ENCODE measurements at places on chromosomes 5 and 9.

DNA sequence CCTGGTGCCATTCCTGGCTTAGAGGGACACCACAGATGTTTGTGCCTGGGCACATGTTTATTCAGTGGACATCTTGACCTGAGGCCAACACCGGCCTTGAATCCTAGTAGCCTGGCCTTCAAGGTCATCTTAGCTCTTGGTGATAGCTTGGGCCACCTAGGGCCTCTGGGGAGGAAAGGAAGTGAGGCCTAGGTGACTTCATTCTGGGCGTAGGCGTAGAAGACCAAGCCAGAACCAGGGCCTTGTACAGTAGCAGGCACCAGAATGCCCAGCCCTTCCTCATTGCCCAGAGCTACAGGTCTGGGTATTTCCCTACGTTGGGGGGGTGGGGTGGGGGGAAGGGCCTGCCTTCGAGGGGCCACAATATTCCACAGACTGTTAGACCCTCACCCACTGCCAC, 33.8 kb downstream of the WNK2 start:
- no peak for DNase-seq

- peak; percentile 56 for DNase-seq
Observed at GRCh38 chr9:99192786-99193465, 28.8 kb downstream of the ALG2 start.

DNA sequence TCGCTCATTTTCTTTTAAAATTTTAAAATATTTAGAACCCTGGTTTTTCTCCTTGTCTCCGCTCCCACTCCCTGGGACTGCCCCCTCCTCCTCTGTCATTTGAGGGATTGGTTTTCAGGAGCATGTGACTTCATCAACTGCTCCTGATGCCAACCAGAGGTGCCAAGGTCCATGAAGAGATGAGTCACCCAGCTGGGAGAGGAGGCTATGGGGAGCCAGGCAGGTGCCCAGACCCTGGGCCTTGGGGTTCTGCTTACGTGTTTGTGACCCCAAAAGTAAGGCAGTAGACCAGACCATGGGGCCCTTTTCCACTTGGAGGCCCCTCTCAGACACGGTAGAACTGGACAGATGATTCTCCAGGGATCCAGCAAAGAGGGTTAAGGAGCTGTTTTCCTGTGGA, 167.0 kb downstream of the FGF18 start:
- no peak for DNase-seq

DNA sequence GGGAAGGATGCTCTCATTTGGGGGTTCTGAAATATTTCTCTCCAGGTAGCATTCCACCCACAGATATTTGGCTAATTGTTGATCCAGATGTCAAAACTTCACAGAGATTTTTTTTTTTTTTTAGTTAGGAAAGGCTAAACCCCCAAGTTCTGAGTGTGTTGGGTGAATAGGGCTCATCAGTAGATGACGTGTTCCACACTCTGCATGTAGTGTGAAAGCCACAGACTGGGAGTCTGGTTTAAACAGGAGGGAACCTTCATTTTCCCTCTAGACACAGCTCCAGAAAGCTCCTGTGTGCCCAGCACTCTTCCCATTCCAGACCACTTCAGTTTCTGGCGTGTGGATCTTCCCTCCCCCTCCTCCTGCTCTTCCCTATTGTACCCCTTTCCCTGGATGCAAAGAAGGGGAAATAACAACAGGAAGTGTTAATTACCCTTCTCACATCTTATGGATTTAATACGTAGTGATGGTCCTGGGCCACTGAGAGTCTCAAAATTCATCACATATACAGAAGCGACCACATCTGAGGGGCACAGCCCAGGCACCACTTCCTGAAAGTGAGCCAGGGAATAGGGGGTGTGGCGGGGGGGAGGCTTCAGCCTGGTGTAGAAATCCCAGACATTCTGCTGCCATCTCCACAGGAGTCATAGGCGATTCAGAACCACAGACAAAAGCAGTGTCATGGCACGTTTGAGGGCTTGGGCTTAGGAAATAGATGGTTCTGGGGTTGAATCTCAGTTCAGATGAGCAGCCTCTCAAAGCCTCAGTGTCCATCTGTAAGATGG, 65.1 kb downstream of the DAP start:
- DNase-seq = no peak

DNA sequence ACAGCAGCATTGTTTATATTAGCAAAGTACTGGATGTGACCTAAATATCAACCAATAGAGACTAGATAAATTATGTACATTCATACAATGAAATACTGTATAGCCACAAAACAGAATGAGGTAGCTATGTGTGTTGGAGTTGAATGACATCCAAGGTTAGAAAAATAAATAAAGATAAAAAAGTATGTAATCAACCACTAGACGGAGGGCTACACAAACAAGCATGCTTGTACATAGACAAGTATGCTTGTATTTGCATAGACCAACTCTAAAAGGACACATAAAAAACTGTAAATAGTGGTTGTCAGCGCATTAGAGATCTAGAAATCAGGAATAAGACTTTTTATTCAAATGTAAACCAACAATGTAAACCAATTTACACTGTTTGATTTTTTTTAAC, 3.0 kb downstream of the FEM1C start:
- DNase-seq = peak; percentile 38

- peak; percentile 58 for DNase-seq
Observed at GRCh38 chr5:75656311-75657003, 45.2 kb downstream of the ANKDD1B start.

DNA sequence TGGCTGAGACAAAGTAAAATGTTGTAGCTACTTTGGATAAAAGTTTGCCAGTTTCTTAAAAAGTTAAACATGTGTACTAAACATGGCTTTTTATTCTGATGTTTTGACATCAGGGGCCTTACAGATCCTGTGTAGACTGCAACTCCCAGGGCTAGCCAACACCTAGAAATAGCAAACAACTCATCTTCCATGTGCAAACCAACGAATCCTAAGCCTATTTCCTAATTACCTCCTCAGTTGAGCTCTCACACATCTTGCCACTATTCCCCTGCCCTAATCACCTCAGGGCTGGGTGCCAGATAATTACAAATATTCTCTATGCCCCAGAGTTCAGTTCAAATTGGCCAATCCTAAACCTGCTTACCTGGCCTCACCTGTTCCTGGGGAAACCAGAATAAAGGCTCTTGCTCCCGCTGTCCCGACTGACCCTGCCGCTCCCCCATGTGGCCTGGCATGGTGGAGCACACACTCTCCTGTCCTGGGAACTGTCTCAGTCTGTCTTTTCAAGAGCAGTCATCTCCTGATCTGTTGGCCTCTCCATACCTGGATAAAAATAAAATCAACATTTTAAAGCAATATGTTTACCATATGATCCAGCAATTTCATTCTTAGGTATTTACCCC, 37.1 kb upstream of the FAM169A start:
- DNase-seq = peak; percentile 16

GRCh38 chr5:125262782-125263181, 516.3 kb upstream of the ZNF608 start:
- no peak for DNase-seq

DNA sequence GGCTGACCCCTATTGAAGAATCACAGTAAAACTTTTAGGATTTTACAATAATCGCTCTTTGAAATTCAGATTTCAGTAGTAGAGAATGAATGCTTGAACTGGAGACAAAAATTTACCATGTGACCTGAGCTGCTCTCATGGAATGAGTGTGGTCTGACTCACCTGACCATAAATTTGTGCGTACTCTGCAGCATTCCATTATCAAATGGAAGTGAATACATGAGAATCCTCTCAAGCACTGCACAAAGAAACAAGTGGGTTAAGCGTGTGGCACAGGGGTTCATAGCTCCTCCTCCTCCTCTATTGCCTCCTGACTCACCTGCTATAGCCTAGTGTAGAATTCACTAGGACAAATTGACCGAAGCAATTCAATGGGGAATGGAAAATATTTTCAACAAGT, 269.8 kb upstream of the CDH9 start:
- peak; percentile 40 for DNase-seq

- no peak for DNase-seq
Observed at GRCh38 chr9:138022121-138022741, 144.6 kb downstream of the CACNA1B start.

DNA sequence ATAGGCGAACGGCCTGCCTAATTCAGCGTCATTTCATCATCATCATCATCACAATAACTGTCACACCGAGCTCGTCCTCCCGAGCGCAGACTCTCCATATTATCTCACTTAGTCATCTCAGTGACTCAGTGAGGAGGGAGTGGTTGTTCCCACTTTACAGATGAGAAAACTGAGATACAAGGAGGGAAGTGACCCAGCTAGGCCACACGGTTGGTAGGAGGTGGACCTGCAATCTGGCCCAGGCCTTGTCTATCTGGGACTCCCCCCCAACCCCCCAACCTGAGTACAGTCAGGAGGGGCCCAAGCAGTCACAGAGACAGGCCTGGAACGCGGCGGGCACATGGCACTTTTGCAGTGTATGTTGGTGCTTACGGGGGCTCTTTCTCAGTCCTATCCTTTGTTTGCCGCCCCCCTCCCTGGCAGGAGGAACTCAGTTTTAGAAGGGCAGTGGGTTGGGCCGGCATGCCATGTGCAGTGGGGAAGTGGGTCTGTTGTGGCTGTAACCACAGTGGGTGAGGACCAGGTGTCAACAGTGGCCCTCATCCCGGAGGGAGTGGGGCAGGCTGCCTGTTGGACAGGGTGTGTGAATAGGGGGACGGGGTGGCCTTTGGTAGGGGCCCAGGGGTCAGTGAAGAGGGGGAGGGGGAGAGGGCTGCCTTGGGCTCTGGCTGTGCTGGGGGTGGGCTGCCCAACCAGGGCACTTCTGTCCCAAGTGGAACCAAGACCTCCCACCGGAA, 1.7 kb upstream of the RXRA start:
- DNase-seq = peak; percentile 87

- DNase-seq = no peak
Observed at GRCh38 chr5:29516224-29516623, 1677.3 kb upstream of the CDH6 start.

GRCh38 chr9:126621919-126622735, 8.4 kb downstream of the LMX1B start:
- no peak for DNase-seq

DNA sequence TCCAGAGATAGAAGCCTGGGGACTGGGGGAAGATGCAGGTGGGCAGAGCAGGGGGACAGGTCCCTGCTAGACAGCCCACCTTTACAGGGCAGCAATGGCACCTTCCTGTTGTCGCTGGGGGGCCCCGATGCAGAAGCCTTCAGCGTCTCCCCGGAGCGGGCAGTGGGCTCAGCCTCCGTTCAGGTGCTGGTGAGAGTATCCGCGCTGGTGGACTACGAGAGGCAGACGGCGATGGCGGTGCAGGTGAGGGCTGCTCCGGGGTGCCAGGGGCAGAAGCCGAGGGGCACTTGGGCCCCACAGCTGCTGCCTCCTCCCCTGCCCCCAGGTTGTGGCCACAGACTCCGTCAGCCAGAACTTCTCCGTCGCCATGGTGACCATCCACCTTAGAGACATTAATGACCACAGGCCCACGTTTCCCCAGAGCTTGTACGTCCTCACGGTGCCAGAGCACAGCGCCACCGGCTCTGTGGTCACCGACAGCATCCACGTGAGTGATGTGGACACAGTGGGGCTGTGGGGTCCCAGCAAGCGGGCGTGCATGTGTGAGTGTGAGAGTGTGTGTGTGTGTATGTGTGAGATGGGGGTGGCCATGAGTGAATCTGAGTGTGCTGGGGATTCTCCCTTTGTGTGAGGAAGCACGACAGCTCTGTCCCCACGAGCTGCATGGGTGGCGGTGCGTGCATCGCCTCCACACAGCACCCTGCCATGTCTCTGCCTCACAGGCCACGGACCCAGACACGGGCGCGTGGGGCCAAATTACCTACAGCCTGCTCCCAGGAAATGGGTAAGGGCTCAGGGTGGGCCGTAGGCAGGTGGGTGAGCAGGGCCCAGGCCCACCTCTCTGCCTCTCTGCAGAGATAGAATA, 28.4 kb downstream of the CDHR2 start:
- no peak for DNase-seq

DNA sequence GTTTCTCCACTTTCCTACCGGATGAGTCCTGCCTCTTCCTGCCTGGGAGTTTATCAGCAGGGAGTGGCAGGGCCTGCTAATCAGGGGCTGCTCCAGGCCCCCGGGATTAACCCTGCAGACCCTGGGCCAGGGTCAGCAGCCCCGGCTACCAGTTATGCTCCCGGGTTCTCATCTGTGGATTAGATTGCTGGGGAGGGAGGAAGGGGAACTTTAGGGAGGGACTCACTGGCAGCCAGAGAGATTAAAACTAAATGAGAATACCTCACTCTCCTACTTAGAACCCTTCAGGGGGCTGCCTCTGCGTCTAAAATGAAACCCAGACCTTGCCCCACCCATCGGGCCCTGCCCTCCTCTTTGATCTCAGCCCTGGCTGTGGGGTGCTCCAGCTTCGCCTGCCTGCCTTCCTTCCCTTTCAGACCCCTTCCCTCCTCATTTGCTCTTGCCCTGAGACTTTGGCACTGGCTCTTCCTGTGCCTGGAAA, 130.5 kb upstream of the HAND1 start:
- no peak for DNase-seq

DNA sequence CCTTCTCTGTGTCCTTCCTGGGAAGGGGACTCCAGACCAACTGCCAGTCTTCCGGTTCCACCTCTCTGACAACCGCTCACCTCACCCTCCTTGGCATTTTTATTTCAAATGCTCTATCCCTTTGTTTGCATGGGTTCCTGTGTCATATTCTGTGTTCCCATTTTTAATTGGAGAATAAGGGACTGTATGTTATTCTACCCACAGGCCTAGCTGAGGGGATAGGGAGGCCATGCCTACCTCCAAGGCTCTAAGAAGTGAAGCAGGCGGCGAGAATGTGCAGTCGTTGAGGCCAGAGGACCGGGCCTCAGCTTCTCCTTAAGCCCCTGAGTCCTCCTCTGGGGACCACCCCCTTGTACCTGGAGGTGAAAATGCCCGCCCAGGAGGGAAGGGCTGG, 936 bp upstream of the WDR5 start:
- DNase-seq = peak; percentile 59

- no peak for DNase-seq
Observed at GRCh38 chr9:9299134-9299533, 1313.7 kb downstream of the PTPRD start.

GRCh38 chr5:8993031-8993430, 552.8 kb downstream of the SEMA5A start:
- peak; percentile 48 for DNase-seq

GRCh38 chr9:128505414-128505765, 871 bp downstream of the GLE1 start:
- DNase-seq = peak; percentile 71

GRCh38 chr9:8534828-8535227, 735.2 kb upstream of the DMAC1 start:
- DNase-seq = no peak

DNA sequence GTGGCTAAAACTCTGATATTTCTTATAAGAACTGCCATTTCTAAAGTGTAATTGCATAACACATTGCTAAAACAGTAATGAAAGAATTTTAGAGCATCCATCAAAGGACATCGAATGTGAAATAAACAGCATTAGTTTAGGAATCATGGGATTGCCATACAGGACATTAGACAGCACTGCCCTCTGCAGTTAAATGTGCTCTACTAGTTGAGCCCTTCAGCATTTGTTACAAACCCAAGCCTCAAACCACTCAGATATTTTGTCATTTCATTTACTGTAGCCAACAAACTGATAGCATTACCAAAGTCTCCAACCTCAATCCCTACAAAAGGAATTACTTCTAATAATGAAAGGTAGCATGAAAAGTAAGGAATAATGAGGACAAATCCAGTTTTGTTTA, 116.8 kb upstream of the COX7C start:
- DNase-seq = peak; percentile 11
